NCI-H2081 (cell line): ENCODE measurements at places on chromosomes 11 and 22.

DNA sequence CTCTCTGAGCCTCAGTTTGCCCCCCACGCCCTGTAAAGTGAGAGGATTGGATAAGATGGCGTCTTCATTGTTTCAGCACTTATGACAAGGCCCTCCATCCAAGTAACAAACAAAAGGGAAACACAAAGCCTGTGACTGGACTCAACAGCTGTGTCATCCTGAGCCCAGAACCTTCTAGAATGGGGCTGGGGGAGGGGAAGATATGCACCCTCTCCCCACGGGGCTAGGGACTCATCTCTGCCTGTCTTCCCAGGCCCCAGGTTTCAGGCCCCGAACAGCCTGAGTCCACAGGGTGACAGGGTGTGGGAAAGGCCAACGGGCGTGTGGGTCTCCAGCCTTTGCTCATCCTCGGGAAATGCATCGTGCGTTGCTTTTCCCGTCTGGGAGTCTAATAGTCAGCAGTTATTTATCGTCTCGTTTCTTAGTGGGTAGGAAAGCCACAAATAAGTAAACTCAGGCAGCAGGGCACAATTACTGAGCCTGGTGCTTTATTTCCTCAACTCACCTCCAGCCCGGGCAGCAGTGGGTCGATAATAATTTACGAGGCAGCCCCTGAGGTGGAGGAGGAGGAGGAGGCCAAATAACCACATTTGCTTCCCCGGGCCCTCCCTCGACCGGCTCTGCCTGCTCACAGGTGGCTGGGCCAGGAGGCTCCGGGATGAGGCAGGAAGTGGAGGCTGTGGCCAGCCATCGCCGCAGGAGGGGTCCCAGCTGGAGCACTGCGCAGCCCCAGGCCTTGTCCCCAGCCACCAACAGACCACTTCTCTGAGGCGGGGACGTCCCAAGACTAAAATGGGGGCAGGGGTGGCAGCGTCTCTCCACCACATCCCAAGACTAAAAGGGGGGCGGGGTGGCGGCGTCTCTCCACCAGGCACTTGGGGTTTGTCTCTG lies 54.4 kb downstream of the FLRT1 start:
- DNase-seq = no peak

DNA sequence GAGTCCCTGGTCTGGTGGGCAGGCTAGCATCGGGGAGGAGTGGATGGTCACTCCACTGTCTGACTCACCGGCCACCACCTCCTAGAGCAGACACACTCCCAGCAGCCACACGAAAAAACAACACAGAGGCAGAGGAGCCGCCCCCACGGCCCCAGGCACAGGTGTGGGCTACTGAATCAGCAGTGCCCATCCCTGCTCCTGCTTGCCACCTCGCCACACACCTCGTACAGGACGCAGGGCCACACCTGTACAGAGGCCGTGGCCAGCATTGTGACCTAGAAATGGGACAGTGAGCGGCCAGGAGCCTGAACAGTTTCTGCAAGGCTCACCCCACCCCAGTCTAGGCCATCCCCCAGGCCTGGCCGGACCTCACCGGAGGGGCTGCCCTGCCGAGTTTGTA lies 14.0 kb downstream of the TRIM29 start:
- no peak for DNase-seq

GRCh38 chr11:44496391-44496790 lies 69.1 kb upstream of the CD82 start:
- DNase-seq = no peak

DNA sequence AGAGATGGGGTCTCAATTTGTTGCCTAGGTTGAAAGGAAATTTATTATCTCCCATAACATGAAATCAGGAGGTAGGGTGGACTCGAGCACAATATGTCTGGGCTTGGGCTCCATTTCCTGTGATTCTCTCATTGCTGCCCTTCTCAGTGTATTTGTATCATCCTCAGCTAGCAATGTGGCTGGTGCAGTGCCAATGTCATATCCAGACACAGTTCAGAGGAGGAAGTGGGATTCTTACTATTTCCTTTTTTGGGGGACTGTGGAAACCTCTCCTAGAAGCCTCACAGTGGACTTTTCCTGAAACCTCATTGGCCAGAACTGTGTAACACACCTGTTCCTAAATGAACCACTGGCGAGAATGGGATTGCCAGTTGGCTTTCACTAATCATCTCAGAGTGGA lies 21.0 kb upstream of the SWAP70 start:
- no peak for DNase-seq

- no peak for DNase-seq
Measured at GRCh38 chr22:28937206-28938025, 54.0 kb downstream of the ZNRF3 start.

- no peak for DNase-seq
Measured at GRCh38 chr11:129372609-129373488, 2.8 kb upstream of the BARX2 start.

DNA sequence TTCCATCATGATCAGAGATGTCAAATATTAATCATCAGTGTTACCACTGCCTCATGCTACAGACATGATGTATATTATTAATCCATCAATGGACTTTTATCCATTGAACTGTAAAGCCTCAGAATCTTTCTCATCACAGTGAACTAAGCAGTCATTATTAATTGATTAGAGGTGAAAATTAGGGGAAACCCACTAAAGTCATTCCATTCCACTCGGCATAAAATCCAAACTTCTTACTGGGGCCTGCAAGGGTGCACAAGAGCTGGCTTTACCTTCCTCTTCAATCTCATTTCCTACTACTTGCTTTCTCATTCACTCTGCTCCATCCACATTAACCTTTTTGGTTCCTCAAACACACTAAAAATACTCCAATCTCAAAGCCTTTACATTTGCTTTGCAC lies 7.9 kb upstream of the CD44 start:
- DNase-seq = no peak

DNA sequence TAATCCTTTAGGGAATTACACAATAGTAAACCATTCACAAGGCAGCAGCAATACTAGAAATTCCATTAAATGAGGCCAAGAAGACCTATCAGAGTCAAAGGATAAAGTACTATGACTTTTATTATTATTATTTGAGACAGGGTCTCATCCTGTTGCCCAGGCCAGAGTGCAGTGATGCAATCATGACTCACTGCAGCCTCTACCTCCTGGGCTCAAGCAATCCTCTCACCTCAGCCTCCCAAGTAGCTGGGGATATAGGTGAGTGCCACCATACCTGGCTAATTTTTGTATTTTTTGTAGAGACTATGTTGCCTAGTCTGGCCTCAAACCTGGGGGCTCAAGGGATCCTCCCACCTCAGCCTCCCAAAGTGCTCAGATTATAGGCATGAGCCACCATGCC lies 51.8 kb downstream of the TTC28 start:
- DNase-seq = no peak

- DNase-seq = no peak
Measured at GRCh38 chr11:74069146-74070046, 60.5 kb upstream of the UCP3 start.

DNA sequence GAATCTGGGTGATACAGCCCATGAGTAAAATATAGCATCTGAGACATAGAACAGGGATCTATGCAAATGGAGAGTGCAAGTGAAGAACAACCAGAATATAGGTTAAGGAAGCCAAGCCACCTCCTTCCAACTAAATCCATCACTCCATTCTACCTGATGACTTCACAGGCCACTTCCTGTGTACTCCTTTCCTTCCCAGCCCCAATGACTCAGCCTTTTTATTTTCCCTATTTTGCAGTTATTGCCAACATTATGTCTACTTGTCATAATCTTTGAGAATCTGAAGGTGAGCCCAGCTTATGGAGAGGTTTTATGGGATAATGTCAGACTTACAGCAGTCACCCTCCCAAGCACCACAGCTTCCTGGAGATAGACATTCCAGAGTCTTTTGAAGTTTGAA lies 1.4 kb upstream of the OR52M1 start:
- DNase-seq = no peak

DNA sequence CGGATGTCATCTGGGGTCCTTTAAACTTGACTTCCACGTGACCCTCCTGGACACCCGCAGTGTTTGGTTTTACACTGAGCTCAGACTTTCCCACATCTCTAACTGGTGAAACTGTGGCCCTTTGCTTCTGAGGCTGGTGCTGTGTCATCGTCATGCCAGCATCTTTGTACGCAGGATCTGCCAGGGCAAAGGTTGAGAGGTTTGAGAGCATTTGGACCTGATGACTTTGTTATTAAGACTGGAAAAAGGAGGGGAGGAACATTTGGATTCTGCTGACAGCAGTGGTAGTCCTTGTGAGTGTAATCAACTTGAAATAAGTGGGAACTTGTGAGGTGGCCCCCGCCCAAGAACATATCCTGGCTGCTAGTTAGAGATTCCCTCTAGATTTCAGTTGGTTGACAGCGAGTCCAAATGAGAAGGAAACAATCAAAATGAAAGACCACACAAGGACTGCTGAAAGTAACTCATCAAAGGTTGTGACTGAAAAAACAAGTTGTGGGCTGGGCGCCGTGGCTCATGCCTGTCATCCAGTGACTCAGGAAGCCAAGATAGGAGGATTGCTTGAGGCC lies 102.5 kb downstream of the KIAA1671 start:
- no peak for DNase-seq

DNA sequence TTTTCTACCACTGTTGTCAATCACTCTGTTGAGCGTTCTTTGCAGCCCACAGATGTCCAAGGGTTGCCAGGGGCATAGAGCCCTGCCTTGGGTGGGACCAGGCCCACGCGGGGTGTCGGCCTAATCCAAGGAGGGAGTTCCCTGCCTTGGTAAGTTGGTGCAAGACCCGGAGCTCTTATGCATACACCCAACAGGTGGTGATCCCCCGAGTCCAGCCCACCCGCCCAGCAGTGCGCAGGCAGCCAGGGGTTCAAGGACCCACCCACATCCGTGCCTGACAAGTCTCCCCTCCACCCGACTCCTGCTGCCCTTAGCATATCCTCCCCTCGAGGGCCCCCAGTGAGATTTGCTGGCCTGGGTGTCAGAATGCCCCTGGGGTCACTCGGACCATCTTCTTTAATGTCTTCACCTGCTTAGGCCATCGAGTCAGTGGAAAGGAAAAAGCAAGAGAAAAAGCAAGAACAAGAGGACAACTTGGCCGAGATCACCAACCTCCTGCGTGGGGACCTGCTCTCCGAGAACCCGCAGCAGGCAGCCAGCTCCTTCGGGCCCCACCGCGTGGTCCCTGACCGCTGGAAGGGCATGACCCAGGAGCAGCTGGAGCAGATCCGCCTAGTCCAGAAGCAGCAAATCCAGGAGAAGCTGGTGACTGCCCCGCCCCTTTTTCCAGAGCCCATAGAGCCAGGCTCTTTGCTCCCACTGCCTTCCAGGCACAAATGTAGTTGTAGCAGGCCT lies 12.2 kb downstream of the RIBC2 start:
- DNase-seq = no peak

- no peak for DNase-seq
Measured at GRCh38 chr11:9005087-9005486, 1.3 kb upstream of the NRIP3 start.

- DNase-seq = no peak
Measured at GRCh38 chr11:77375107-77375506, 73.6 kb upstream of the GDPD4 start.

DNA sequence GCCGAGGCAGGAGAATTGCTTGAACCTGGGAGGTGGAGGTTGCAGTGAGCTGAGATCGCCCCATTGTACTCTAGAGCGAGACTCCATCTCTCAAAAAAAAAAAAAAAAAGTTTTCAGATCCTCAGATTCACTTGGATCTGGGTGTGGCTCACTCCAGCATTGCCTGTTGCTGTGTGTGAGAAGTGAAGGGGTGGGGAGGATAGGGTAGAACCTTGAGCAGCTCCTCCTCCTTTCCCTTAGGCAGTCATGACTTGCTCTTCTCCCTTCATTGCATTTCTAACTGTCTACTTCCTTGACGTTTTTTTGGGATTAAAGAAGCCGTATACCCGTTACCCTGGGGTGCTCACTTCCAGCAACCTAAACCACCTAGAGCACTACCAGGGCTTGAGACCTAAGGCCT lies 63.1 kb upstream of the YWHAH start:
- no peak for DNase-seq

DNA sequence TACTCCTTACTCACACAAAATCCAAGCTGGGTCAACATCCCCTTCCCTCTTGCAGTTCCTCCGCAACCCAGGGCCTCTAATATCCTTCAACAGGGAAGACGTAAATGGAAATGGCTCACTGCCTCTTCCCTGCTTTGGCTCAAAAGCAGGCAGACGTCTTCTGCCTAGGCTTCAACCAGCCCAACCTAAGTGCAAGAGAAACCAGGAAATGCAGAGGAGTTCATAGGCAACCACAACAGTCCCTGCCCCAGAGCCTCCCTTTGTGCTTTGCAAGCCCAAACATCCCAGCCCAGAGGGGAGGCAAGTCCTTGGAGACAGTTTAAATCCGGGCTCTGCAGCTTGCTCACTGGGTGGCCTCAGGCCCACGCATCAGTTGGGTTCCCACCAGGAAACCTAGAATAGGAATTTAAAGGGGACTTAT lies 33.3 kb downstream of the CD6 start:
- DNase-seq = no peak

- DNase-seq = no peak
Measured at GRCh38 chr11:2250485-2250884, 19.9 kb downstream of the ASCL2 start.

GRCh38 chr11:108338750-108339149 lies 115.9 kb downstream of the ATM start:
- DNase-seq = no peak

DNA sequence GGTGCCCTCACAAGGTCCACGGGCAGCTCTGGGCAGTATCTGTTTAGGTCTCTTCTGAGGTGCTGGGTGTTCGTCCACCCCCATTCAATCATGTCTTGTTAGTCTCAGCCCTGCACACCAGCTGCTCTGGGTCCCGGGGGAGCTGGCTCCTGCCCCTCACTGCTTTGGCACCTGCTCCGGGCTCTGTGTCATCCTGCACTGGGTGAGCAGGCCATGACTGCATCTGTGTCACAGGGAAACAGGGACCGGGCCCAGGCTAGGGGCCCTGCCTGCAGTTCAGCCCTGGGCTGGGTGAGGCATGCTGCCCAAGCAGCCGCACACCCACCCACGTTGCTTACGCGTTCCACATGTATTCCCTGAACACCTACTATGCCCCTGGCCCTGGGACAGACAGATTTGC lies 43.9 kb downstream of the ELFN2 start:
- no peak for DNase-seq

- peak; percentile 84 for DNase-seq
Measured at GRCh38 chr11:130431331-130431773, 2.9 kb upstream of the ADAMTS8 start.

DNA sequence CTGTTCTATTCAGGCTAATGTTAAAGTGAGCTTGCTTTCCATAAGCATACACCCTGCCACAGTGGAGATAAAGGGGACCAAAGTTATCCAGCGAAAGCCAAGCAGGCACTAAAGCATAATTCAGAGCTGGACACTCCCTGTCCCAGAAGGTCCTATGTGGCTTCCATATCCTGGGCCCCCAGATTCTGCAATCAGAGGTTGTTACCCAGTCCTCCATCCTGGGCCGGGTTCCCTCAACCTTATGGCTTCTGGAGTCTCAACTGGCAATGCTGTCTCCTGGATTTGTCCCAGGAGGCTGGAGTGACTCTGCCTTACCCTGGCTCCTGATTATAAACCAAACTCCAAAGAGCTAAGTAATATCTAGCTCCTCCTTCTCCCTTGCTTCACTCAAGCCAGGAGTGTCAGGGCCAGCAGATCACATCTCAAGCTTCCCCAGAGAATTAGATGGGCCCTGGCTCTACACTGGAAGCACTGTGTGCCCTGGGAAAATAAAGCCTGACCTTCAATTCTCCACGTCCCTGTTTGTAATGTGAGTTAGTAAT lies 14.0 kb upstream of the SMIM35 start:
- no peak for DNase-seq

GRCh38 chr11:85475660-85476517 lies 151.3 kb downstream of the DLG2 start:
- DNase-seq = no peak

GRCh38 chr11:75024068-75024449 lies 35.3 kb downstream of the NEU3 start:
- DNase-seq = no peak
